Stimulated activated CD8-positive, alpha-beta memory T cell treated with anti-CD3 and anti-CD28 coated beads, Interleukin-7, amount 100 ng/mL, for 1 hour (primary cell): ENCODE measurements at places on chromosomes 5 and 9.

DNA sequence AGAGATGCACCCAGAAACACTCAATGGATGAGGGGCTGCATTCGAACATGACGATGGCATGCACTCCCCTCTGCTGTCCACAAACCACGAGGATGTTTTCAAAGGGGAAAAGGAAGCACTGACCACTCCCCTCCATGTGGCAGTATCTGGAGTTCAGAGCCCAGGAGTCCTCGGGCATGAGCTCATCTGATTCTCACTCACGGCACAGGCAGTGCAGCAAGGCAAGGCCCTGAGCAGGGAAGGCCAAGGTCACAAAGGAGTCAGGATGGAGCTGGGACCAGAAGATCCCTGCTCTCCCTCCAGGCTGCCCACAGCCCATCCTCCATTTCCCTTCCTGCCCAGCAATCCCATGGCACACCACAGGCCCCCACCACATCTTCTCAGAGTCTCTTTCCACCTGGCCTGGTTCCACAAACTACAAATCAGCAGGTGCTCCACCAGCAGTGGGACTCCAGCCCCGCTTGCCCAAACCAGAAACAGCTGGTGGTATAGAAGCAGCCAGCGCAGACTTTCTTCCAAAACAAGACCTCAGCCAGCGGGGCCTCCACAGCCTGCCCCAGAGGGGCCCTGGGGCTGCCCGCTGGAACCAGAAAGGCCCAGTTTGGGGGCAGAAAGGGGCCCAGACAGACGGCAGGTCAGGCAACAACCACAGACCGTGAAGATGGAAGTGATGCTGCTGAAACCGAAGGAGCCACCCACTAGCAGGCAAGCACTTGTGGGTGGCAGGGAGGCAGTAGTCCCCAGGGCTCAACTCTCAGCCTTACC is 12.2 kb downstream of the TNIP1 start:
- no peak for DNase-seq

GRCh38 chr9:32351845-32352244 is 32.6 kb upstream of the ACO1 start:
- DNase-seq, result no peak

GRCh38 chr9:125119643-125120286 is 23.6 kb downstream of the SCAI start:
- DNase-seq, result no peak

GRCh38 chr5:172276214-172276613 is 7.3 kb downstream of the UBTD2 start:
- DNase-seq, result no peak

DNA sequence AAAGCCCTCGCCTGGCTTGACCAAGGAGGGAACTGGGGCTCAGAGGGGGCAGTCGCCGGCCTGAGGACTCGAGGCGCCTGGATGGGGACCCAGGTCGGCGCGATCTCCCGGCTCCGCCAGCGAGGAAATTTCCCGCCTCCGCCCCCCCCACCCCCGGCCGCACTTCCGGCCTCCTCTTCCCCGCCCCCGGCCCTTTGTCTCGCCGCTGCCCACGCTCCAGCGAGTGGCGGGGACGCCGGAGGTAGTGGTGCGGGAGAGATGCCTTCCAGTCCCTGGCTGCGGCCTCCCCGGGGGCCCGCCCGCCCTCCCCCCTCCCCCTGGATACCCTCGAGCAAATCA is 448 bp upstream of the GPRIN1 start:
- no peak for DNase-seq

- DNase-seq, result no peak
Measured at GRCh38 chr9:93463638-93464248, 10.4 kb upstream of the FAM120AOS start.

GRCh38 chr9:133538176-133538575 is 3.7 kb downstream of the ADAMTSL2 start:
- DNase-seq, result no peak

DNA sequence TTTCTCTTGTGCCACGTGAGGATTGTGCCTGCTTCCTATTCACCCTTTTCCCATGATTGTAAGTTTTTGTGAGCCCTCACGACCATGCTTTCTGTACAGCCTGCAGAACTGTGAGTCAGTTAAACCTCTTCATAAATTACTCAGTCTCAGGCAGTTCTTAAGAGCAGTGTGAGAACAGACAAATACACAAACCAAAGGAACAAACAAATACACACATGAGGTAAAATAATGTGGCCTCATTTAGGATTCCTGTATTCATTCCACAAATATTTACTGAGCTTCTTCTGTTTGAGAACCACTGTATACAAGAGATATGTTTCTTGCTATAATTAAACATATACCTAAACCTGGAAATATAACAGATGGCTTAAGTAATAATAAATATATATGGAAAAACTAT is 760.3 kb downstream of the CDH9 start:
- DNase-seq, result no peak

DNA sequence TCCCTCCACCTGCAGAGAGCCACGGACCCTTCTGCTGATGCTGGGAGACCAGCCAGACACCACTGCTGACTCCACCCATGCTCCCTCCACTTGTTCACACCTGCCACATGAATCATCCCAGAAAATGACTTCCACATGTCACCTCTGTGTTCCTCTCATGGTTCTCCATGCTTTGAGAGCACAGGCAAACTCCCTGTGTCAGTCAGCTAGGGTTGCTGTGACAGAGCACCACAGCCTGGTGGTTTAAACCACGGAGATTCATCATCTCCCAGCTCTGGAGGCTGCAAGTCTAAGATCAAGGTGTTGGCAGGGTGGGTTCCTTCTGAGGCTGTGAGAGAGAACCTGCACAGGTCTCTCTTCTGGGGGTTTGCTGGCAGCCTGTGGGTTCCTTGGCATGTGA is 381.4 kb downstream of the GADD45G start:
- DNase-seq, result no peak

- DNase-seq, result no peak
Measured at GRCh38 chr9:105670315-105670714, 8.1 kb downstream of the TAL2 start.

DNA sequence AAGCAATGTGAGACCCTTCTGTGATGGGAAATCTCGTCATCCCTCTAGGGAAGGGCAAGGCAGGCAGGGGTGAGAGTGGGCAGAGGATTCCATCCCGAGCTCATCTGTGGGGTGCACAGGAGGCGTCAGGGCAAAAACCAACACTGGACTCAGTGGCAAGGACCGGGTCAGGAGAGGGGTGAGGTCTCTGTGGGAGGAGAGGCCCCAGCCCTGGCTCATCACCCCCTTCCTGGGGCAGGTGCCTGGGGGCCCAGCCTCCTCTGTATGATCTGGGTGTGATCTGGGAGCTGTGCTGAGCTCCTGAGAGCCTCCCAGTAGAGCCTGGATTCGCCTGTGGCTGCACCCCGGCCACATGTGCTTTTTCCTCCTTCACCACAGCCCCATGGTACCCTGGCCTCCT is 597 bp downstream of the SPATA31E1 start:
- DNase-seq, result no peak
